CD4-positive, alpha-beta T cell treated with Interleukin-17A for 4 hours (primary cell): ENCODE measurements at places on chromosomes 13 and 19.

DNA sequence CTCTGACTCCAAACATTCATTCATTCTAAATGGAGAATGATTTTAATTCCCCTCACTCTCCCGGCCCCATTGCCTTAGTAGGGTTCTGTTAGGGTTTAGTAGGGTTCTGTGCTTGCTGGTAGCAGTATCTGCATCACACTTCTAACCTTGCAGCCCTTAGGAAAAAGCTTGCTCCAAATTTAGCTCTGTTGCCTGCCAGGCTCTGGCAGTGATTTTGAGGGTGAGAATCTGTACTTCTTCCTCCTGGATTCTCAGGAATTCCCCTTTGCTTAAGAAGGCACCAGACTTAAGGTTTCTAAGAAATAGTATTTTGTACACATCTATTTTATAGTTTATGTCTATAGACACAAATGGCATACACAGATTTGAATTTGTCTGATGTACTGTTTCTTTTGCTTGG lies 14.7 kb downstream of the B3GLCT start:
- DNase-seq = no peak

DNA sequence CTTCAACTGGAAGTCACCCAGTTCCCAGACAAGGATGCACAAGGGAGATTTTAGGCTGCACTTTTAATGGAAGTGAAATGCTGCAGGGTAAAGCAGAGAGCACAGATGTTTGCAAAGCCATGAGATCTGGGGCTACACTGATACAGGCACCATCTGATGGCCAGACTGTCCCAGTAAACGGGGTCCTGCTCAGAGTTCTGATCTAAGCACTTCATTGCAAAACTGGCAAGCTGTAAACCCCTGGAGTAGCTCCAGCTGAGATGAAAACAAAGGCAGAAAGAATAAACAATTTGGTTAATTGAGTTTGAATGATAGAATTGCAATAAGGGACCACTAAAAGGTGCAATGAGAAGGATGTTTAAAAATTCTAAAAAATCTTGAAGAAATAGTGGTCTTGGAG lies 197.1 kb downstream of the OXGR1 start:
- DNase-seq = no peak

DNA sequence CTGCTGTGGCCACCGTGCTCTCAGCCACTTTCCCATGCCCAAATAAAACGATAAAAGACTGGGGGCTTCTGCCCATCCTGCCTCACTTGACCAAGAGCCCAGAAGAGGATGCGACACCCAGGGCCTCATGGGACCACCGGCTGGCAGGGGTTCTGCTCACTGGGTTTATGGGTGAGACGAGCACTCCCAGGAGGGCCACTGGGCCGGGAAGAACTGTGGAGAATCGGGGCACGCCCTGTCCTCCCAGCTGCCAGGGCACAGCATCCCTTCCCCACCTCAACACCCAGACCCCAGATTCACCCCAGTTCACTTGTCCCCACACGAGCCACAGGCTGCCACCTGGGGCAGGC lies 4.7 kb upstream of the F10 start:
- DNase-seq = no peak

- no peak for DNase-seq
Measured at GRCh38 chr13:95499811-95500712, 52.5 kb upstream of the CLDN10 start.

DNA sequence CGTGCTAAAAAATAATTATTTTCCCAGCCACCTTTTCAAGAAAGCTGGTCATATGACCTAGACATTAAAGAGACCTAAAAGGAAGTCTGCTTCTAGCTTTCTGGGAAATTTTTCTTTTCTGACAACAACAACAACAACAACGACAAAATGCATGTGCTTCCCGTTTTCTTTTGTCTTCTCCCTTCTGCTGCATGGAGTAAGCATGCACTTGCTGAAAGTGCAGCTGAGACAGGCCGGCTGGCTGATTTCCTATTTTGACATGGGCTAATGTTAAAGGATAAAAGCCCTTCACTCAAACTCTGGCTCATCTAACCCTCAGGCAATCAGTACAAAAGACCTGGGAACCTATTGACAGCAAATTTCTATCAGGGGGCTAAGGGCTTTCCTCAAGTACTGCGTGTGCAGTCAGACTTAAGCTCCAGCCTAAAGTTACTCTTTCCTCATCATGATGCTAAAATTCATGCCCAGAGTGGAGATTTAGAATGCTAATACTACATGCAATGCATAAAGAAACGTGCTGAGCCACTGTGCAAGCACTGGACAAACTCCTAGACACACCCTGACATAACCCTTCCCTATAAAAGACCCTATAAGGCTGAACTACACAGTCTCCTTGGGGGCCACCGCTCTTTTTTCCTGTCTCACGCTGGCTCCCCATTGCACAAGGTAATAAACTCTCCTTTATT lies 811.1 kb downstream of the UQCRFS1 start:
- no peak for DNase-seq
